ENCODE measurements at places on chromosomes 13 and 19.

GRCh38 chr19:33248954-33249613 is 23.4 kb upstream of the SLC7A10 start:
- DNase-seq: peak; percentile 37

- DNase-seq: no peak
Observed at GRCh38 chr13:98930151-98930591, 47.7 kb downstream of the DOCK9 start.

- DNase-seq: no peak
Observed at GRCh38 chr13:46173656-46174055, 8.3 kb downstream of the LCP1 start.

- peak; percentile 87 for DNase-seq
Observed at GRCh38 chr19:47013041-47013517, 6.6 kb upstream of the NPAS1 start.

DNA sequence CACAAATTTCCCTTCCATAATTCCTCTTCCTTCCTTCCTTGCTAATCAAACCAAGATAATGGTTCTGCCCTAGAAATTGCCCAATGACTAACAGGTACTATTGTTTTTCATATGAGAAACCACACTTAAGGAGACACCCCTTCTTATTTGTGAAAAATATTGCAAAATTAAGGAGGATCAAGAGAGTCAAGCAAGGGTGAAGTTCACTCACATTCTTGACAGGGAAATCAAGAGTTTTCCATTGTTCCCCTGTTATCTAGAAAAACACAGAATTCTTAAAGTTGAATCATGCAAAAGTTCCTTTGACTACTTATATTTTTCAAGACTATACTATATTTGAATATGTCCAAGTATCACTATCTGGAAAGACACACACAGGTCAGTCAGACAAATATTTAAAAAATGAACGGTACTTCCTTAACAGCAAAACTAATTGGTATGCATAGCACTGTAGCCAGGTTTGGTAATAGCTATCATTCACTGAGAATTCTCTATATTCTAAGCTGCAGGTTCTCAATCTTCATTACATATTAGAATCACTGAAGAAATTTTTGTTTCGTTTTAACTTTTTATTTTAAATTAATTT is 897.2 kb downstream of the DIAPH3 start:
- DNase-seq: no peak

GRCh38 chr19:16605553-16605994 is 22.4 kb downstream of the MED26 start:
- DNase-seq: no peak

DNA sequence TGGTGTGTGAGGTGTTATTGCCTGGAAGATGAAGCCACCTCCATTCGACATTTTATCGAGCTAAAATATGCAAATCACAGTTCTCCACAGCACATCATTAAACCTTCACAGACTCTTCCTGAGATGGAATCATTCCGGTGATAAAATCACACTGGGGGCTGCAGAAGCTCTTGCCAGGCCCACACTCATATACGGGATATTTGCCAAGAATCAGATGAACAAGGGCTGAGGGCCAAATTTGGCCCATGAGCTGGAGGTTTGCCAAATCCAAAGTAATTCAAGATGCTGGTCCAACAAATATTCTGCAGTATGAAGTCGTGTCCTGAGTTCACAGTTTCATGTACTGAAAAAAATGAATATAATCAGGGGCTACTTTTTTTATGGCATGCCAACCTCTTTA is 16.7 kb upstream of the RXFP2 start:
- peak; percentile 7 for DNase-seq

- DNase-seq: no peak
Observed at GRCh38 chr19:1648459-1648849, 4.0 kb downstream of the TCF3 start.

DNA sequence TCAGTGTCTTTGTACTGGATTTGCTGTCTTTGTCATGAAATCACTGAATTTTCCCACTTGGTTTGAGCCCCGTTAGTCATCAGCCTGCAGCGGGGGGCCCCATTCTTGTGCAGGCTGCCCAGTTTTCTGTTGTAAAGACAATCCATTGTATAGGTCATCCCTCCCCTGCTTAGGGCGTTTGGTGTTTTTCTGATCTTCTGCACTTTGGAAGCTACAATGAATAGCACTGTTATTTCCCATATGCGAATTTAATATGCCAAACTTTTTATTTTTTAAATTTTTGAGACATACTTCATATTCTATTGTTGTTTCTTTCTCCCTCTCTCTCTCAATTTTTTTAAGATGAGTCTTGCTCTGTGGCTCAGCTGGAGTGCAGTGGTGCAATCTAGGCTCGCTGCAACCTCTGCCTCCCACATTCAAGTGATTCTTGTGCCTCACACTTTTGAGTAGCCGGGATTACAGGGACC is 9.0 kb downstream of the SLC27A1 start:
- no peak for DNase-seq

DNA sequence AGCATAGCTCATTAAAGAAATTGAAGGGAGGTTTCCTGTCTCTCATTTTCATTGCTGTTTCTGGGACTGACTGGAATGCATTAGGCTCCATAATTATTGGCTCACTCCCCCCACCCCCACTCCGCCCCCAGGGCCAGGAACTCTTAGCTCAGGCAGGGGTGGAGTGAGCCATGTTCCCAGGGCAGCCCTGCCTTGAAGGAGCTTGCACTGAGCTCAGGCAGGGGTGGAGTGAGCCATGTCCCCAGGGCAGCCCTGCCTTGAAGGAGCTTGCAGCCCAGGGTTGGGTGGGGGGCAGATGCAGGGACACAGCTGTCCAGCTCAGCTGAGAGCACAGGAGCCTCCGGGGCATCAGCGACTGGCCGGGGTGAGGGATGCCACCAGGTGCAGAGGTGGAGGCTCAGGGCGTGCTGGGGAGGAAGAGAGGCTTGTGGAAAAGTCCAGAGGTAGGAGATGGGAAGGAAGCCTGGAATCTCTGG is 39.1 kb upstream of the TFDP1 start:
- no peak for DNase-seq

- no peak for DNase-seq
Observed at GRCh38 chr13:25701304-25701703, 329.5 kb downstream of the ATP8A2 start.

DNA sequence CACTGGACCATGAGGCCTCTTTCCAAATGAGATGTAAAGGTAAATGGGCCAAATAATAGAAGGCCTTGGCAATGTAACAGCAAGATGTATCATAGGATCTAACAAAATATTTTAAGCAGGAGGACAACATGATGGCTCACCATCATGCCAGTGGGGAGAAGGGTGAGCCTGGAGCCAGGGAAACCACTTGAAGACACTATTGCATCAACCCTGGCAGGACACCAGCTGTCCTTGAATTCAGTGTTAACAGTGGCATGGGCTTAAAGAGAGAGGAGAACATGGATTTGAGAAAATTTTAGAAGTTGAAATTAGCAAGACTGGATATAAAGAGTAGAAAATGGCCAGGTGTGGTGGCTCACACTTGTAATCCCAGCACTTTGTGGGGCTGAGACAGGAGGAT is 6.7 kb upstream of the RCBTB2 start:
- peak; percentile 8 for DNase-seq

DNA sequence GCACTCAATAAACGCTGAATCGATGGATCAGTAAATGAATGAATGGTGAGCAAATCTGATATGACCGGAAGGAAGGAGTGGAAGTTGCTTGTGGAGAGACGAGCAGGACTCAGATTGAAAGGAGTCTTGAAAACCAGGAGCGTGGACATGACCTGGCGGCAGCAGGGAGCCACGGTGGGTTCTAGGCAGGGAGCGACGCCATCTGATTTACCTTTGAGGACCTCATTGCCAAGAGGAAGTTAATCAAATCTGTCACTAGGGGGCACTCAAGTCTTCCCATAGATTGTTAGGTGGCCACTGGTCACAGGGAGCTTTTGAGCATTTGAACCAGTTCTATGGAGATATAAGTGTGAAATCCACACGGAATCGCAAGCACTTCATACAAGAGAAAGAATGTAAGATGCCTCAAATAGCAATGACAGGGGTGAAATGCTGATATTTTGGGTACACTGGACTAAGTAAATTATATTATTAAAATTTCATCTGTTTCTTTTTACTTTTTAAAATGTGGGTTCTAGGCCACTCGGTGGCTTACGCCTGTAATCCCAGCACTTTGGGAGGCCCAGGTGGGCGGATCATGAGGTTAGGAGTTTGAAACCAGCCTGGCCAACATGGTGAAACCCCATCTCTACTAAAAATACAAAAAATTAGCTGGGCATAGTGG is 9.2 kb upstream of the FBN3 start:
- DNase-seq: peak; percentile 88

- DNase-seq: no peak
Observed at GRCh38 chr13:30415430-30416030, 6.8 kb upstream of the UBE2L5 start.

DNA sequence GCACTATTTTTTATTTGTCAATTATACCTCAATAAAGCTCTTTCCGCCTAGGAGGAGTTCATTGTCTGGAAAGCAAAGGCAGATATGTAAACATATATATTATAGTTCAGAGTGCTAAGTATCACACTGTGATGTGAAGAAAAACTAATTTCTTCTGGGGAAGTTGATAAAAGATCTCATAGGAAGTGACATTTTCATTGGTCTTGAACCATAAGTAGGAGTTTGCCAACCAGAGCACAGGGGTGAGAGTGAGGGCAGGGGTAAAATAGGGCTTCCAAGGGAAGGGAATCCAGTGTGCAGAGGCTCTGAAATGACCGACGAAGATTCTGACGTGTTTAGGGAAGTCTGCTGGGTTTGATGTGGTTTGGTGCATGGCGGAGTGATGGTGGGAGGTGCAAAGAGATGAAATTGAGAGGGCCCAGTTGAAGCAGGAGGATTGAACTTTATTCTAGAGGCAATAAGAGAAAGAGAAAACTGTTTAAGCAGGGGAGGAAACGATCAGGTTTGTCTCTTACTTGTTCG is 780 bp upstream of the GTF2F2 start:
- DNase-seq: no peak

DNA sequence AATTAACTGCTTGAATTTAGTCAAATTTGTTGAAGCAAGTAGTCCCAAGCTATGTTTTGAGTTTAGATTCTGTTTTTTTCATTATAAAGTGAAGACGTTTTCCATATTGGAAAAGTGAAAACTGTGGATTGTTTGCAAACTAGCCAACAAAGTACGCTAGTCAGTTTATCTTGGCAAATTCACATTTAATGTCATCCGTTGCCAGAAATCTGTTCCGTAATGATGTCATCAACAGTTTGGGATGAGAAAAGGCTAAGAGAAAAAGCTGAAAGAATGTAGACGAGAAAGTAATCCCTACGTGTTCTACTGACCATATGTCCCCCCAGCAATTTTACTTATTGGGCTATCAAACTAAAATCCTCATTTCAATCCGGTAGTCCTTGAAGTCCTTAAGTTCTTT is 419.6 kb downstream of the GPC6 start:
- DNase-seq: no peak

- DNase-seq: no peak
Observed at GRCh38 chr19:33219261-33219815, 6.3 kb downstream of the SLC7A10 start.

DNA sequence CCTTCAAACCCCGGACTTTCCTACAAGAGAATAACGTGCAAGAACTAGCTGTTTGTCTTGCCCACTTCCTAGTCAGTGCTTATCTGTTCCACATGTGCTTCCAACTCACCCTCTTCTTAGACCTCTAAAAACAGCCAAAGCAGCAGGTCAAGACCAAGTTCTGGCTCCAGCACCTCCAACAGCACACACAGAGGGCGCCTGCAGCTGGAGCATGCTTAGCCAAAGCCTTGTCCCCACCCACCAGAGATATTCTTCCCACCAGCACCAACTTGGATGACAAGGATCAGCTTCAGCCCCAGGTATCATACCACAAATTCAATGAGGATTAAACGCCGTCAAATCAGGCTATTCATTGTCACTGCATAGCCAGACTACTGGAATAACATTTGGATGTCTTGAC is 17.9 kb downstream of the RCBTB1 start:
- no peak for DNase-seq

DNA sequence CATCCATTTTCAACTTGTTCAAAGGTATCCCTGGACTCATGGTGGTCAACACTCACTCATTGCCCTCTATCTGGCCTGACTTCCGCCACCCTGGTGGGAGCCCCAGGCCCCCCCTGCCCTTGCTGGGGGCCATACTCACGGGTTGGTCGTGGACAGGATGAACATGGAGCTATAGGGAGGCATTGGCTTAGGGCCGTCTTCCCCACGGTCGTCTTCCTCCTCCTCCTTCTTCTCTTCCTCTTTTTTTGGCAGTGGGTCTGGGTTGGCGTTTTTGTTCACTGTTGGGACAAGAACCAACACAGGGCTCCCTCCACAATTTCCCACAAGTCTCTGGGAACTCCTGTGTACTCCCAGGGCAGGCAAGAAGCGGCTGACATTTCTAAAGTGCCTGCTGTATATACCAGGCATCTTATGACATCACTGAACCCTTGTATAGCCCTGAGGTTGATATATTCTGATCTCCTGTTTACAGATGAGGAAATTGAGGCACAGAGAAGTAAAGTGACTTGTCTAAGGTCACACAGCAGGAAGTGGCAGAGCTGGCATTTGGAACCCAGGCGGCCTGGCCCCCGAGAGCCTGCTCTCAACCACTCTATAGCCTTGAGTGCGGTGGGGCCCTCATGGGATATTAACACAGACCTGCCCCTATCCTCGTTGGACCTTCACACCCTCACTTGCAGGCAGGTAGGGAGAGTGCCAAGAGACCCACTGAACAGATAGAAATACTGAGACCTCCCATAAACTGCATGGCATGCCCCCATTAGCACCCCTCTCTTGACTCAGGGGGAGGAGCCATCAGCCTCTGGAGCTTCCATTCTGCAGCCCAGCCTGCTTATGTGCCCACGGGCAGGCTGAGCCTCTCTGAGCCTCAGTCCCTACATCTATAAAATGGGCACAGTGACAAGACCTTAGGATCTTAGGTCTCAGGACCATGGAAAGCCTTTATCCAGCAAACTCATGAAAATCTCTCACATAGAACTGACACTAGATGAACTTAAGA is 135.0 kb downstream of the IER2 start:
- DNase-seq: no peak

GRCh38 chr19:45574526-45574925 is 10.1 kb downstream of the OPA3 start:
- no peak for DNase-seq
